ENCODE measurements at places on chromosomes 7 and 10. TPM values are rescaled to one million over a fixed set of nuclear protein-coding genes. Genes with fewer than 3 reads are reported as not detected.

The CHST3 gene
- total RNA-seq: 0.20 TPM

The DOCK4 gene
- total RNA-seq: 0.31 TPM

The ABCA13 gene
- not detected for total RNA-seq

The CALHM1 gene
- not detected for total RNA-seq

The TEX36 gene
- total RNA-seq: not detected

The GFRA1 gene
- not detected for total RNA-seq

The CH25H gene
- total RNA-seq: not detected

The ADRA2A gene
- total RNA-seq: not detected

The EN2 gene
- not detected for total RNA-seq

The ZC3HAV1L gene
- 19.9 TPM for total RNA-seq

The AZGP1 gene
- not detected for total RNA-seq

The TMEM176B gene
- not detected for total RNA-seq

The LRRN3 gene
- total RNA-seq: 32.5 TPM

The LIPF gene
- total RNA-seq: not detected

The HOXA10 gene
- not detected for total RNA-seq

The ELN gene
- not detected for total RNA-seq

The OR13A1 gene
- not detected for total RNA-seq

The LARP4B gene
- total RNA-seq: 101 TPM

The ADARB2 gene
- 1.6 TPM for total RNA-seq

The ODAD2 gene
- total RNA-seq: 0.88 TPM

The IFRD1 gene
- total RNA-seq: 54.5 TPM

The ITGA8 gene
- total RNA-seq: not detected

The SKIDA1 gene
- total RNA-seq: 0.36 TPM

The POLL gene
- 33.8 TPM for total RNA-seq

The NKX1-2 gene
- not detected for total RNA-seq

Data from activated CD8-positive, alpha-beta T cell treated with anti-CD3 and anti-CD28 coated beads for 36 hours (primary cell).